Panc1 (cell line): ENCODE measurements at places on chromosomes 6 and 20. TPM values are rescaled to one million over a fixed set of nuclear protein-coding genes. Genes with fewer than 3 reads are reported as not detected.

DNA sequence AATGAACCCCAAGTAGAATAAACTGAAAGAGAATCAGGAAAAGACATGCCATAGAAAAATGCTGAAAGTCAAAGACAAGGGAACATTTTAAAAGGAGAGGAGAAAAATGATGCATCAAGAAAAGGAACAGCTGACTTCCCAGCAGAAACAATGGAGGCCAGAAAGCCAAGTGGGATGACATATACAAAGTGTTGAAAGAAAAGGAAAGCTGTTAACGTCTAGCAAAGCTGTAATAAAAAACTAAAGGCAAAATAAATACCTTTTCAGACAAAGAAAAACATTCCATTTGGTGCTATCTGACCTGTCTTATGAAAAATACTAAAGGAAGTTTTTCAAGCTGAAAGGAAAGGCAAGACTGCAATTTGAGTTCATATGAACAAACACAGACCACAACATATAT, 34.1 kb upstream of the PDE10A start:
- no peak for DNase-seq

The UBE2C gene
- total RNA-seq: 173 TPM

The ULBP3 gene
- total RNA-seq: 2.4 TPM

The FAM83D gene
- 30.9 TPM for total RNA-seq

The OR2H1 gene
- not detected for total RNA-seq
